ENCODE measurements at places on chromosomes 5 and 9.

GRCh38 chr5:65695896-65696295, 26.0 kb downstream of the SGTB start:
- DNase-seq: no peak

GRCh38 chr9:110919050-110919435, 119.2 kb downstream of the LPAR1 start:
- DNase-seq: no peak

- DNase-seq: no peak
Observed at GRCh38 chr9:128470560-128470959, 14.8 kb downstream of the ODF2 start.

GRCh38 chr9:106689089-106689488, 173.9 kb upstream of the ZNF462 start:
- no peak for DNase-seq

DNA sequence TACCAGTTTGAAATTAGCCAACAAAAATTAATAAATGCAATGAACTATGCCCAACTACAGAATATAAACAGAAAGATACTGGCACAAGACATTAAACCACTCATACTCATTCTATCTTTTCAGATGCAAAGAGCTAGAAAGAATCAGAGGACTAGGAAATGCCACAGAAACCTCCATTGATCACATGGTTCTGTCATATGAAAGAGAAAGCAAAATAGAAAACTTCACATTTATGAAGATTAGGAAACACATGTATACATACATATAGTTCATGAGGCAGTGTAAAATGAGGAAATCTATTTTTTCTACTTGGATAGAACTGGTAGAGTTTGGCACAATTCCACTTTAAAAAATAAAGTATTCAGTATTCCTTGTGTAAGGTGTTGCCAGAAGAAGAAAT, 275.1 kb upstream of the PTGER4 start:
- no peak for DNase-seq

DNA sequence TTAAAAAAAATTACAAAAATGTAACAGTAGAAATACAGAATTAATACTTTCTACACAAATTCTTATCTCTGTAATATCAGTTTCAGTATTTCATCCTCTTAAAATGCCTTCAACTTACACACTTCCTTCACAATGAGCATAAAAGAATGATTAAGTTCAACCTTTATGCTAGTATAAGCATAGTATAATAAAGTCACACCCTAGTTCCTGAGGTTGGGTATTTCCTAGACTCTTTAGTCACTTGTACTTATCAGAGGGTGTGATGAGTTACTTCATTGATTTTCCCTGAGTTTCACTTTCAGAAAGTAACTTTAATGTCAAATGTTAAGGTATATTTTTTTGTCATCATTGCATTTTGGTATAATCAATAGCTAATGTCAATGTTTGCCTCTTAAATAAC, 302.4 kb downstream of the PDE4D start:
- no peak for DNase-seq

GRCh38 chr5:178115136-178115813, 1.9 kb downstream of the N4BP3 start:
- no peak for DNase-seq

DNA sequence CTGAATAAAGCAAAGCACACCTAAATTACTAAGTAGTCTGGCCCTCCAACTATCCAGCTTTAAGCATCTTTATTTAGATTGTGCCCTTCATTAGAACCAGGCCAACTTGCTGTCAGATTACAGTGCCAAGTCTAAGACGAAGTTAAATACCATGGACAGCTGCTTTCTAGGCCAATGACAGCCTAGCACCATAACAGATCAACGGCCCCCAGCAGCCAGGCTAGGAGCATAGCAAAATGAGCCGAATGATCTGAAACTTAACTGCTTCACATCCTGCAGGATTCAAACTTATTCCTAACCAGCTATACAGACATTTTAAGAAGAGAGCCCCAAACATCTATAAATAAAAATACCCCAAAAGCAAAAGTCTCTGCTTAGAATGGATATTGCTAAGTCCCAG, 6.8 kb downstream of the SLC24A2 start:
- DNase-seq: no peak

DNA sequence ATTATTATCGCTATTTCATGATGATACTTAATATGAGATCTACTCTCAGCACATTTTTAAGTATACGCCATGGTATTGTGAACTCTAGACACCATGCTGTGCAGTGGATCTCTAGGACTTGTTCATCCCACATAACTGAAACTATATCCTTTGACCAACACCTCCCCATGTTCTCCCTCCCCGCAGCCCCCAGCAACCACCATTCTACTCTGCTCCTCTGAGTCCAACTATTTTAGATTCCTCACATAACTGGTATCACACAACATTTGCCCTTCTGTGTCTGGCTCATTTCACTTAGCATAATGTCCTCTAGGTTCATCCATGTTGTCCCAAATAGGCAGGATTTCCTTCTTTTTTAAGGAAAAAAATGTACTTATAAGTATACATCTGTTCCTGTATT, 6.6 kb upstream of the TBC1D2 start:
- no peak for DNase-seq
